ENCODE measurements at places on chromosomes 2 and 18. TPM values are rescaled to one million over a fixed set of nuclear protein-coding genes. Genes with fewer than 3 reads are reported as not detected.

DNA sequence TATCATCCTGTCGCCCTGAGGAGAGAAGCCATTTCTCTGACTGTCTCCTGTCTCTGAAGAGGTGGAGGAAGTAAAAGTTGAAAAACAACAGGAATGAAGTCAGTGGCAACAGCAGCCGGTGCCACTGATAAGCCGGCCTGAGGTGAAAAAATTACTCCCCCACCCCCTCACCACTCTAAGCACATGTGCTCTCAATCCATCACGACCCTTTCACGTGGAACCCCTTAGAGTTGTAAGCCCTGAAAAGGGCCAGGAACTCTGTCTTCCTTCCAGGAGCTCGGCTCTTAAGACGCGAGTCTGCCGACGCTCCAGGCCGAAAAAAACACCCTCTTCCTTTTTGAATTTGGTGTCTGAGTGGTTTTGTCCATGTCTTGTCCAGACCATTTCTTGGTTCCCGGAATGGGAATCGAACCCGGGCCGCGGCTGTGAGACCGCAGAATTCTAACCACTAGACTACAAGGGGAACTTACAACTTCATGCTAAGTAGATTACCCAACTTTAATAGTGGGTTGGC lies 40.7 kb upstream of the TRIM43 start:
- no peak for DNase-seq

- no peak for DNase-seq
These were observed 318.0 kb downstream of the FIGN start for GRCh38 chr2:163417596-163418337.

- DNase-seq: no peak
These were observed 61.1 kb upstream of the RAB12 start for GRCh38 chr18:8548186-8548585.

DNA sequence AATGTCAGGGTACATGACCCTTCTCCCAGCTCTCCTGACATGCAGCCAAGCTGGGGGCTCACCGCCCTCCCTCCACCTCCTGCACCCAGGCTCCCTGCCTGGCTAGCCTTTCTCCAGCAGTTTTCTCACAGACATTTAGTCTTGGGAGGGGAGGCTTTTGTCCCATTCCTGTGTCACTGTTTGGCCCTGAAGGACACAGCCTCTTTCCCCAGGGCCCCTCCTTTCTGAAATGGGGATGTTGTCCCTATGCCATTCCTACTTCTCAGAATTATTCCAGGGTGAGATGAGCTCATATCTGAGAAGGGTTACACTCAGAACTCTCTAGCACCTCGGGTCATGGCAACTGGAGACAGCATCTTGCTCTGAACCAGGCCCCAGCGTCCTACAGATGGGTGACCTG lies 47.3 kb upstream of the MRPL33 start:
- DNase-seq: no peak

DNA sequence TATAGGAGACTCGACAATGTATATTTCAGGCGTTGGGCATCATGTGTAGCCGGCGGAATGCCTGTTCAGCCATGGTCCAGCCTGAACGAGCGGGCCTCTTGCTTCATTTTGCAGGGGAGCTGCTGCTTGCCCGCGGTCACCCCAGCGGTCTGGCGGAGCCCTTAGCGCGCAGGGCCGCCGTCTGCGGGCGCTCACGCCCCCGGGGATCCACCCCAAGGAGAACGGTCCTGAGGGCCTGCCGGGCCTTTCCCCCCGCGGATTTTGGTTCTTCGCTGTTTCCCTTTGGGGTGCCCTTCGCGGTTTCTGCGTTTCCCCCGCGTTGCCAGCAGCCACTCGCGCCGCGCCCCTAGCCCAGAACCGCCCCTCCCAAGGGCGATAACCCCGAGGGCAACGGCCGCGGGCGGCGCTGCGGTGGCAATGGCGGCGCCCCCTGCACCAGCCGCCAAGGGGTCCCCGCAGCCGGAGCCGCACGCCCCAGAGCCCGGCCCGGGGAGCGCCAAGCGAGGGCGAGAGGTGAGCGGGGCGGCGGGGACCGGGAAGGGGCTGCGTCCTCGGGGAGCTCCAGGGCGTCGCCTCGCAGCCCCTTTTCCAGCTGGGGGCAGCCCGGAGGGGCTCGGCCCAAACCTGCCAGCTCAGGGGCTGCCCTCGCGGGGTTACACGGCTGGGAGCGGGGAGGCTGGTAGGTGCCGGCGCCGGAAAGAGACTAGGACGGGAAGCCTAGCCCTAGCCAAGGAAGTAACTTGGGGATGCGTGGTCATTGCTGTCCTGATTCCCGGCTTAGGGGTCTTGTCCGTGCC lies at the start of gene MFSD2B:
TSS of gene MFSD2B (plus strand) at position 406 of the 797 bp plus-strand sequence. CDS start at position 418, 12 bp downstream.
- no peak for DNase-seq

DNA sequence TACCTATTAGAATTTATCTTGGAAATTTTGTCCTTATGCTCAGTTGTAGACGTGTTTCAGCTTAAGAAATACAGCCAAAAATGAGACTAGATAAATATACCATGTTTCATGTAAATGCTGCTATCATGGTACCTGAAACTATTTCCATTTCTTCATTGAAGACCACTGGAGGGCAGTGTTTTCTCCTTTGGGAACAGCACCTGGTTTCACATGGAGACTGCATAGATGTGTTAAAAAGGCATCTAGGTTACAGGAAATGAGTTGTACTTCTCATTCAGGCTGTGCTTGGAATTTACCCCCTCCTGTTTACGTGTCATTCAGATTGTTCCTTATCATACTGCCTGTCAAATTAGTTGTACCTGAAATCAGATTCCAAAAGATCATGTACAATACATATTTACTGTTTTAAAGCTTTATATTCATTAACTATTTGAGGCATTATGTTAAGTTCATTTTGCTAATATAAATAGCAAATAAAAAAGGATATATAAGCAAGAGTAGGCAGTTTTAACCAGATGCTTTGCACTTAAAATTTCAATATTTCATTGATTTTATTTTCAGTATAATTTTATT lies 57.3 kb upstream of the PSMD14 start:
- no peak for DNase-seq

- DNase-seq: no peak
These were observed 203.0 kb downstream of the SETBP1 start for GRCh38 chr18:44883671-44884070.

DNA sequence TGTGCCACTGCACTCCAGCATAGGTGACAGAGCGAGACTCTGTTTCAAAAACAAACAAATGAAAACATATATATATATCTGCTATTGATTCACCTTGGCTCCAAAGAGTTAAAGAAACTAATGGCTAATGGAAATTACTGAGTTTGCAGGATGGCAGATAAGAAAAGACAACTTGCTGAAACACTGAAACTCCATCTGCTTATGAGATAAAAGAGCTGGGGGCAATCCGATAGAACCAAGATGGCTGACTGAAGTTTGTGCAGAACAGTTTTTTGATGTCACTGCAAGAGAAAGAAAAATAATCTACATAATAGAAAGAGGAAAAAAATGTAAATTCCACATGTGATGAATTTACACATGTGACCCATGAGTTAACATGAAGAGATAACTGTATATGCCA lies 88.2 kb downstream of the LRATD1 start:
- DNase-seq: no peak

DNA sequence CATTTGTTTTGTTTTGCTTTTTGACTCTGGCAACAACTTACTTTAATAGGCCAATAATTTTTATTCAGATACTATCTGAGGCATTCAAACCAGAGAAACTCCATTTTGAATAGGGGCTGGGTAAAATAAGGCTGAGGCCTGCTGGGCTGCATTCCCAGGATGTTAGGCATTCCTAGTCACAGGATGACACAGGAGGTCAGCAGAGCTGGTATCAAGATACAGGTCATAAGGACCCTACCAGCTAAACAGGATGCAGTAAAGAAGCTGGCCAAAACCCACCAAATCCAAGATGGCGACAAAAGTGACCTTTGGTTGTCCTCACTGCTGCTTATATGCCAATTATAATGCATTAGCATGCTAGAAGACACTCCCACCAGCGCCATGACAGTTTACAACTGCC lies 102.2 kb upstream of the XPO1 start:
- no peak for DNase-seq

DNA sequence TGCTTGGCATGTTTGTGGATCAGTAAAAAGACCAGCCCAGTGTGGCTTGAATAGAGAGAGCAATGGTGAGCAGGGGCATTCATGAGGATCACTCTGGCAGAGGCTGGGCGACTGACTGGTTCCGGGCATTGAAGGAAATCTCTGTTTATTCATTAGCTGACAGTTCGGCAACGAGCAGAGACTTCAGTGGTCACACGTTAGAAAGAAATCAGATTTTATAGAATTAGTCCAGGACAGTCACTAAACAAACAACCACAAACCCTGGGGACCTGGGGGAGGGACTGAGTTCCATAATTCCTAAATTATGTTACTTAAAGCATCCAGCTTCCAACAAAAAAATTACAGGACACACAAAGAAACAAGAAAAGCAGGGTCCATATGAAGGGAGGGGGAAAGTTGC lies 72.5 kb downstream of the NOL10 start:
- no peak for DNase-seq

GRCh38 chr18:39799006-39799405 lies 2156.0 kb upstream of the PIK3C3 start:
- DNase-seq: no peak

DNA sequence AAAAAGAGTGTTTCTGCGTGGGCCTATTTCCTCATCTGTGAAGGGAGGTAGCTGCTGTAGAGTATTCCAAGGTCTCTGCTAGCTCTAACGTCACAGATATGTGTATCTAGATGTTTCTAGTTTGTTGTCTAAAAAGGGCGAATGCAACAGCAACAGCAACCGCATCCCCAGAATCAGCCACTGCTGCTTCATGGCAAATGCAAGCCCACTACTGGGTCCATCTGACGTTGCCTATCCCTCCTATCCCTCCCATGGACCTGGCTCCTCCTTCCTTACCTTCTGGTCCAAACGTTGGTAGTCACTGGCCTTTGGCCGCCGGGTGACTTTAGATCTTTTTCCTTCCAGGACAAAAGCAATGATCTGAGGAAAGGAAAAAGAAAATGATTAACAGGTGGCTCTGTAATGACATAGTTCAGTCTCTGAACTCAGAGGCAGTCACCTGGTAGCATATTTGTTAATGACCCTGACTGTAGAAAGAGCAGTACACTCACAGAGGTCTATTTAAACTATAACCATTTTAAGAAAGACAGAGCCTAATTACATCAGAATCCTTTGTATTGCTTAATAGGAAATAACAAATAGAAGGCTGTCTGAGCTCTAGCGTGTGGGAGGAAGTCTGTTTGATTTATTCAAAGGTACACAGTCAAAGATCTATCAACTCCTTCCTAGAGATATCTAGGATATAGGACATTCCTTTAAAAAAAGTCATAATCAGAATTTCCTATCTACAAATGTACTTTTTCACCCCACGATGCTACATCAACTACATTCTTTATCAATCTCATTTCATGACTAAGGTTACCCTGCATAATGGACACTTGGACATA lies 2.9 kb downstream of the TGOLN2 start:
- no peak for DNase-seq

GRCh38 chr2:125615438-125615837 lies 1040.5 kb upstream of the GYPC start:
- no peak for DNase-seq

DNA sequence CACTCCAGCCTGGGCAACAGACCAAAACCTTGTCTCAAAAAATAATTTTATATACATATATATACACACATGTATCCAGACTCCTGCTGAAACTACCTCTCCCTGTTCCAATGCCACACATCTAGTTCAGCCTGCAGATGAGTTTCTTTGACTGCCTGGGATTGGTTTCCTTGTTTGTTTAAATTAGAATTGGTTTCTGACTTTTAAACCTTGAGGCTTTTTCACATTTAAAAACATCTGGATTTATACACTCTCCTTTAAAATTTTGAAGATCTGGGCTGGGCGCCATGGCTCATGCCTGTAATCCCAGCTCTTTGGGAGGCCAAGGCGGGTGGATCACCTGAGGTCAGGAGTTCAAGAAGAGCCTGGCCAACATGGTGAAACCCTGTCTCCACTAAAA lies 21.8 kb upstream of the CXCR1 start:
- no peak for DNase-seq

GRCh38 chr18:49223837-49224529 lies 236.5 kb downstream of the DYM start:
- no peak for DNase-seq

Gene SCYGR4
- not detected for total RNA-seq

Gene SLC9A4
- total RNA-seq: not detected

Gene MYO3B
- not detected for total RNA-seq

Gene CACNB4
- 6.0 TPM for total RNA-seq

Gene GRB14
- total RNA-seq: 0.93 TPM

Gene DSG2
- total RNA-seq: 18.4 TPM

Gene CBLN2
- total RNA-seq: 0.58 TPM

Gene BIN1
- total RNA-seq: 67.7 TPM

Gene IGFBP2
- total RNA-seq: 366 TPM

Gene PIEZO2
- total RNA-seq: 17.0 TPM

Gene G6PC2
- total RNA-seq: not detected

Gene PTCD3
- 147 TPM for total RNA-seq

Gene CMPK2
- total RNA-seq: 2.2 TPM

Measured in neural crest cell (in vitro differentiated cells).